ENCODE measurements at places on chromosomes 7 and 10. TPM values are rescaled to one million over a fixed set of nuclear protein-coding genes. Genes with fewer than 3 reads are reported as not detected.

- no peak for DNase-seq
These were observed 202.9 kb downstream of the GRID1 start for GRCh38 chr10:86163522-86164173.

DNA sequence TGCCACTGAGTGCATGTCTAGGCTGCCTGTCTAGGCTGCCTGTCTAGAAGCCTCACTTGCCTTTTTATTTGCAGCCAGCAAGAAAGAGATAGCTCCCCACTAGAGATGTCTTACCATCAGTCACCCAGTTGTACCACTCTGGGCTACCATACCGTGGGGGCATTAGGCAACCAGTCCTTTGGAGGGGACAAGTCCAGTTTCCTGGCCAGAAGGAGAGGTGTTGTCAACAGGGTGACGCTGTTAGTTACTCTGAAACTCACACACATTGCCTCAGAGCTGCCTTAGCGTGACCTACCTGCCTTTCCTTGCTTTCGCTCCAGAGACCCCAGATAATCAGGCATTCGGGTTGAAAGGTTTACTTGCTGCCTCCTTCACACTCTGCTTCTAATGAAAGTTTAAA lies 155.4 kb downstream of the CELF2 start:
- DNase-seq: no peak

The SFTPA2 gene
- not detected for total RNA-seq

GRCh38 chr10:27448921-27449320 lies 55.2 kb upstream of the RAB18 start:
- peak; percentile 43 for DNase-seq

The AEBP1 gene
- 219 TPM for total RNA-seq

DNA sequence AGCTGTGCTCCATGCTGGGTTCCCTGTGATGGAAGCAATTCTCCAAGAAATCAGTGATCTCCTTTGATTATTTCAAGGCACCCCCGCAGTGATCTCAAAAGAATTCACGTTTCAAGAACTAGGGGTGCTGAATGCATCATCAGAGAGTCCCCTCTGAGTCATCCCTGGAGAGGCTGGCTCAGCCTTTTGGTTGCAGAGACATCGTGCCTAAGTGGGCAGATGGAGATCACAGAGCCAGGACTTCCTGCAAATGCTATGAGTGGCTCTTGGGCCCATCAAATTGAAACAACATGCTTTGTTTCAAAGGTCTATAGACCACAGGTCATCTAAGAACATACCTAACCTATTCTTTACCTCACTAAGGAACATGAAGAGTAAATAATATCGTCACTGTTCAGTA lies 41.5 kb upstream of the PLEKHA1 start:
- DNase-seq: no peak

DNA sequence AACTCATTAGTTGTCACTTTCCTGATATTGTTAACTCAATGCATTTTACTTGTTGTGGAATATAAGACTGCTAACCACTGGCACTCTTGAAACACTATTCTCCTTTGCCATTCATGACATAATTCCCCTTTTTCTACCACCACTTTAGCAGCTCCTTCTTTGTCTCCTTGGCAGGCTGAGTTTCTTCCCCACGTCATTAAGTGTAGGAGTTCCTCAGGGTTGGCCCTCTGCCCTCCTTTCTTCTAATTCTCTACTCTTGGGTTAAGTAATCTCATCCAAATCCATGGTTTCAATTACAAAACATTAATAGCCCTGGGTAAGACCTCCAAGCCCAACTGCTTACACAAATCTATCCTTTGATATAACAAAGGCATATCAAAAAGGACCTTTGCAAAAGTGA lies 175.1 kb downstream of the HGF start:
- DNase-seq: peak; percentile 13

The FFAR4 gene
- total RNA-seq: not detected

GRCh38 chr7:39154815-39155214 lies 177.1 kb downstream of the POU6F2 start:
- DNase-seq: no peak

The CRHR2 gene
- total RNA-seq: not detected

The AKR1C4 gene
- not detected for total RNA-seq

The NPTX2 gene
- total RNA-seq: 2.4 TPM

The WASL gene
- total RNA-seq: 24.5 TPM

The MSMB gene
- total RNA-seq: not detected

- no peak for DNase-seq
These were observed 64.4 kb downstream of the SUGCT start for GRCh38 chr7:40199076-40199802.

- DNase-seq: no peak
These were observed 113.3 kb downstream of the ARHGAP22 start for GRCh38 chr10:48491392-48492139.

The MLXIPL gene
- total RNA-seq: 0.29 TPM

DNA sequence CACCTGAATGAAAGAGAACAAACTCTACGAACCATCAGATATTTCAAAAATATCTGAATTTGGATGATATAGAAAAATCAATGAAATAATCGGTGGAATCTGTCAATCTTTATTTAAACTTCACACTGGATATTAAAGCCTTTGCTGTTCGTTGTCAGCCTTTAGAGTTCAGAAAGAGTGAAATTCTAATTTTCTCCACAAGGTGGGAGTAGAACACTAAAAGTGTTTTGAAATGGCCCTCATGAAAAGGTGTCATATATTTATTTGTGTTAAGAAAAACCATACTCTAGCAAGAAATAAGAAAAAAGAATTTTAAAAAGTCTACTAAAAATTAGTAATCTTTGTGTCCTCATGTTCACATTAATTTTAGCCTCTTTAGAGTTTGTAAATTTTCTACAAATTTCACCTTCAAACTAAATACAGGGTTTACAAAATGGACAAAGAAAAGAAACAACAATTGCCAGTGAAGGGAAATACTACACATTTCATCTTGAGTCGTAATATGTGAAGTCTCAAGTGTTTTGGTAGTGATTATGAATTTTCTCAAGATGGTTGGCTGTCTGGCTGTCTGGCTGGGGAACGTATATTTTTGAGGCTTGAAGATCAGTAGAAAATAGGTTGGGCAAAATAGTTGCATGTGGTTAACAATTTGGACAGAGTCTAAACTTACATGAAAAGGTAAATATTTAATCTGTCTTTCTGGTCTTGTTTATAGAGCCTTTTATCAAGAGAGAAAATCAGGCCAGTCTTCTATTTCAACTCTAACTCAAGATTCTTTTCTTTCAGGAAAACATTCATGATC lies 43.7 kb downstream of the DNAJB9 start:
- DNase-seq: no peak

The TET1 gene
- total RNA-seq: 4.0 TPM

DNA sequence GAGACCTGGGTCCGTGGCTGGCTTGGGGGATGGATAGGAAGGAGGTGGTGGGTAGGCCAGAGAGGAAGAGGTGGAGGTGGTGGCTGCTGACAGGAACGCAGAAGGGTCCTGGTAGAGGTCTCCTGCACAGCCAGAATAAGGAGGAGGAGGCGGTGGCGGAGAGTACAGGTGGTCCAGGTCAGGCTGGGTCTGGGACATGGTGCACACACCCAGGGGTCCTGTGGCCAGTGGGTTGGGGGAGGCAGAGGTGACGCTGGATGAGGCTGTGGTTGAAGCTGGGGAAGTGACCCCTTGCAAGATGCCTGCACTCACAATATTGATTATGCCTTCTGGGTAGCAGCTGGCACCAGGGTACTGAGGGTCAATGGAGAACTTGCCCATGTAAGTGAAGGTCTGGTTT lies 2.2 kb downstream of the EGR2 start:
- no peak for DNase-seq

The ENTPD1 gene
- 10.6 TPM for total RNA-seq

- DNase-seq: no peak
These were observed 217.0 kb upstream of the STEAP4 start for GRCh38 chr7:88523645-88524044.

The ACSL5 gene
- total RNA-seq: 8.0 TPM

GRCh38 chr7:70624500-70625103 lies 507.3 kb upstream of the GALNT17 start:
- no peak for DNase-seq

The TMEM236 gene
- total RNA-seq: under 0.01 TPM

DNA sequence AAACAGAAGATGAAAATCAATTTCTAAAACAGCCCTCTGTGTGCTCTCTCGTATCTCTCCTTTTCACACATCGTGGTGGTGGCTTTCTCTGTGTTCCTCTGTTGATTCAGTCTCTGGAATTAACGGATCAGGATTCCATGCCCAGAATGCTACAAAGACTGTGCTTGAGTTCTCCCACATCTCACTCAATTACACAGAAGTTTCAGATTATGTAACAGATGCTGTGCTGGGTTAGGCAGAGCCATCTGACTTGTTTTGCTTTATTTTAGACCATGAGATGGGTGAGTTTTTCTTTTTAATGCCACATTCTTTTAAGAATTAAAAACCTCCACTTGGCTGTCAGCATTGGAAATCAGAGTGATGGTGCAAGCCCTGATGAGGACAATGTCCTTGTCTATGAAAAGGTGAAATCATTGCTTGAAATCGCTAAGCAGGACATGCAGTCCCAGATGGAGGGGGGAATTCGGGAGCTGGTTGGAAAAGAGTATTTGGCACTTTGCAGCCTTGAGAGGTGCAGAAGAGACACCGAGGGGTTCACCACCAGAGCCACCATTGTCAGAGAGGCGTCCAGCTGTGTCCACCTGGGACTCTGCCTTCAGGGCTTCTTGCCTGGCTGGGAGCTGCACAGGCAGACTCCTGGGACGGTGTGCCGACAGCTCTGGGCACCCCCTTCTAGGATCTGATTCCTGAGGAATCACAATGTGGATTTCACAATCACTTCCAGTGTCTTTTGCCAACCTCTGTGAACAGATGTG lies 80.4 kb downstream of the EGFR start:
- no peak for DNase-seq

DNA sequence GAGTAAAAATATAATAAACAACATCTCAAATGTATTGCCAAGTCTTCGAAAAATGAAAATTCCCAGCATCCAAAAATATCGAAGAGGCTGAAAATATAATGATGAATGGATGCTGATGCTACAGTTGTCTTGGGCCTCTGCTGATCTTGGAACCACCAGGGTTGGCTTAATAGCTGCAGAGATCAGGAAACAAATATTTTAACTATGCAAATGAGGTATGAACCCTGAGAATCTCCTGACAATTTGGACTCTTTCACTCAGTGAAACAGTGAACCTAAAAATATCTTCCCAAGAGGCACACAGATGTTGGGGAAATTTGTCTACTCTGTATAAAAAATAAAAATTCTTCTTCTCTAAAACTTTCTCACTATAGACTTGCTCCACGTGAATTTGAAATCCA lies 97.7 kb upstream of the EGFR start:
- no peak for DNase-seq

DNA sequence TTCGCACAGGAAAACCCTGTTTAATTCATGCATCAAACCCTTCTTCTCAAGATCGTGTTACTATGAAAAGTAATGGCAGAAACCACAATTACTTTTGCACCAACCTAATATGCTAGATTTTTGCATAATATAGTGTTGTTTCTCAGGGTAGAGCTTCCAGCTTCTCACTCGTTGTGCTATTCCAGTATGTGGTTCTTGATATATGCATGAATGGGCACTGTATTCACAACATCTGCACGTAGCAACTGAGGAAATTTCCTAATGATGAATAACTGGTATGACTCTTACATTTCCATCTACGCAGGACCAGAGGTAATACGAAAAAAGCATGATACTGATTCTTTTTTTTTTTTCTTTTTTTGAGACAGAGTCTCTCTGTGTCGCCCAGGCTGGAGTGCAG lies 326.6 kb upstream of the GALNT17 start:
- no peak for DNase-seq

- no peak for DNase-seq
These were observed 30.8 kb downstream of the HIF1AN start for GRCh38 chr10:100566561-100566960.

- no peak for DNase-seq
These were observed 6.6 kb upstream of the NPC1L1 start for GRCh38 chr7:44547536-44548231.

The CALML5 gene
- not detected for total RNA-seq

- no peak for DNase-seq
These were observed 10.8 kb downstream of the PDE1C start for GRCh38 chr7:32059289-32060011.

GRCh38 chr7:17239683-17240521 lies 58.5 kb upstream of the AHR start:
- DNase-seq: peak; percentile 69

The SLC26A5 gene
- total RNA-seq: not detected

GRCh38 chr10:80133206-80133605 lies 676 bp downstream of the PLAC9 start:
- peak; percentile 68 for DNase-seq

- DNase-seq: no peak
These were observed 12.3 kb downstream of the NHLRC2 start for GRCh38 chr10:113866551-113867394.

DNA sequence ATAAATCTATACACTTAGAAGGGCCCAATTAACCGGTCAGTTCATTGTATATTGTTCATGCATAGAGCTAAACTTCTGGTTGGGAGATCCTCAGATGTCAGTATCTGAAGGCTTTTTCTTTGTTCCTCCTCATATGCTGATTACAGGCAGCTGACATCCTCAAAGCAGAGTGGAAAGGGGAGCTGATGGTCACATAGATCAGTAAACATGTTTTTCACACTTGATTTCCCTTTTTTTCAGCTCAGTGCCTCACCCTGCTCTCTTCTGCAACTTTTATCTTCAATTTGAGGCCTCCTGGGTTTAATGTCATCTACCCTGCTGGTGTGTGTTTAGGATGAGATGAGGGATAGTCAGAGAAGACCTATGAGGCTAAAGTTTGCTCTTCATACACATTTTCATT lies 297.9 kb upstream of the FZD1 start:
- no peak for DNase-seq

- no peak for DNase-seq
These were observed 102.4 kb downstream of the USP6NL start for GRCh38 chr10:11509036-11509435.

DNA sequence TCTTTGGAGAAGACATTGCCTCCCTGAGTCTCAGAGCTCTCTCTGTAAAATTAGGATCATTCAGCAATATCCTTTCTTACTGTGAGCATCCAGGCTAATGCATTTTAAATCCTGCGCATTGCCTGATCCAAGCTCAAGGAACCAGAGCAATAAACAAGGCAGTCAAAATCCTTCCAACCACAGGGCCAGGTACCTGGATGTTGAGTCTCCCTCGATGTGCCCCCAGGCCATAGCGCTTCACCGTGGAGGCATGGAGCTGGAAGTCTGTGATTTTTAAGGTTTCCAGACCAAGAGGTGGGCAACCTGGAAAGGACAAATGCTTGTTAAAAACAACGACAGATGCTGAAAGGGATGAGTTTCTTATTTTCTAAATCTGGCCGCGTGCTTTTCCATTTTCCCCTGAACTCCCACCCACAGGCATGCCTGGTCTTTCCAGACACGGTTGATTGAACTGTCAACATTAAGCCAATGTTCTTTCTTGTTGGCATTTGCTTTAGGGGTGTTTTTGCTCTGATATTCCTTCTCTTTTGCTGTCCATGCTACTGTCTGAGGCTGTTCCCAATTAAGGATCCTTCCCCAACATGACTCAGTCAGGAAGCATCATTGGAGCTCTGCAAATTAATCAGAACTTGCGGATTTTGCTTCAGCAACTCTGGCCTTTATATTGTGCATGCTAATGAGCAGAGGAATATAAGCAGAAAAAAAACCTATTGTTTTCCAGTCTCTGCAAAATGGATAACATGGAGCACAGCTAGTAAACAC lies 29.0 kb downstream of the CPXM2 start:
- DNase-seq: no peak

The CYP2C9 gene
- not detected for total RNA-seq

GRCh38 chr10:108303149-108303548 lies 1138.6 kb upstream of the SORCS1 start:
- DNase-seq: no peak

The TMEM248 gene
- total RNA-seq: 131 TPM

GRCh38 chr7:136009488-136010079 lies 32.4 kb upstream of the MTPN start:
- peak; percentile 10 for DNase-seq

Data from osteoblast (primary cell).